Astrocyte of the spinal cord (primary cell): ENCODE measurements at places on chromosomes 11 and 22.

DNA sequence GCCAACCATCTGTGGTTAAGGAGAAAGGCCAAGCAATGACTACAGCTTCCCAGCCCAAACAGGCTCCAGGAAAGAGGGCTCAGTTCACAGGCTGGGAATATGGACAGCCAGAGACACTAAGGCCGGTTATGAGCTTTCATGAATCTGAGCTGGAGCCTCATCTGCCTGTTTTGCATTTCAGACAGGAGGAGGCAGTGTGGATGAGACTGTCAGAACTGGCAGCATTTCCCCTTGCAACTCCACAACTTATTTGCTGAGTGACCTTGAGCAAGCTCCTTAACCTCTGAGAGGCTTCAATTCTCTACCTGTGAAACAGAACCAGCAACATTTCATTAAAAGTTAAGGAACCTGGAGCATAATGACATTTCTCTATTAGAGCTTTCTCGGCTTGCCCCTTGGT lies 264.0 kb downstream of the ETS1 start:
- no peak for DNase-seq

GRCh38 chr11:117919781-117920221 lies 9.4 kb downstream of the TMPRSS13 start:
- DNase-seq = no peak

- DNase-seq = no peak
Measured at GRCh38 chr22:46951973-46952372, 189.5 kb downstream of the TBC1D22A start.

DNA sequence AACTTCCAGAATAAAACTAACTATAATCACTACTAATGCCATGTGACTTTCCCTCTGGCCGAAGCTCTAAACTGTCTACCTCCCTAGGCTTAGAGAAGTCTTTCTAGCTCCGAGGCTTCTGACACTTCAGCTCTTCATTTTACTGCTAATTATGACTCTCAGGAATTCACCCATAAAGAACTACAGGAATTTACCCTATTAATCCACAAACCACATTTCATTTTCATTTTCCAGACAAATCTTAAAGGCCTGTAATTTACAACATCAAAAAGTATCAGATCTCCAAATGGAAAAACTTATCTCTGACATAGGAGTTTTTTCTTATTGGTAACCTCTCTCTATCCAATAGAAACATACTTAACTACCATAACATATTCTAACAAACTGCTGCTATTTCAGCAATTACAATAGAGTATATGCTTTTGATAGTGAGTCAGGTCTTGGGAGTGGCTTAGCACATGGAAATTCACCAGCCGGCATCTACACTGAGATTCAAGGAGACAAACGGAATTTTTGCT lies 33.4 kb downstream of the MRTFA start:
- DNase-seq = peak; percentile 75

GRCh38 chr22:39520226-39521105 lies at the start of gene ATF4:
ATF4 (plus strand) TSS chr22:39520562; CDS start chr22:39521446, 884 bp downstream.
- no peak for DNase-seq

GRCh38 chr11:289398-289711 lies 429 bp downstream of the PGGHG start:
- DNase-seq = no peak

- peak; percentile 82 for DNase-seq
Measured at GRCh38 chr22:45903355-45904135, 73.4 kb downstream of the WNT7B start.

DNA sequence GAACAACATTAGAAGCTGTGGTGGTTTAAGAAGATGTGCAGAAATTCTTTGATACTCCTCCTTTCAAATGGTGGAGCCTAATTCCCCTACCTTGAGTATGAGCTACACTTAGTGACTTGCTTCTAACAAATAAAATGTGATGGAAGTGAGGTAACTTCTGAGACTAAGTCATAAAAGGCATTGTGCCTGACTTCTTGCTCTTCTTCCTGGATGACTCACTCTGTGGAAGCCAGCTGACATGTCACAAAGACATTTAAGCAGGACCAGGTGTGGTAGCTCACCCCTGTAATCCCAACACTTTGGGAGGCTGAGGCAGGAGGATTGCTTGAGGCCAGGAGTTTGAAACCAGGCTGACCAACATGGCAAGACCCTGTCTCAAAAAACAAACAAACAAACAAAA lies 3.9 kb upstream of the PLA2G3 start:
- no peak for DNase-seq

DNA sequence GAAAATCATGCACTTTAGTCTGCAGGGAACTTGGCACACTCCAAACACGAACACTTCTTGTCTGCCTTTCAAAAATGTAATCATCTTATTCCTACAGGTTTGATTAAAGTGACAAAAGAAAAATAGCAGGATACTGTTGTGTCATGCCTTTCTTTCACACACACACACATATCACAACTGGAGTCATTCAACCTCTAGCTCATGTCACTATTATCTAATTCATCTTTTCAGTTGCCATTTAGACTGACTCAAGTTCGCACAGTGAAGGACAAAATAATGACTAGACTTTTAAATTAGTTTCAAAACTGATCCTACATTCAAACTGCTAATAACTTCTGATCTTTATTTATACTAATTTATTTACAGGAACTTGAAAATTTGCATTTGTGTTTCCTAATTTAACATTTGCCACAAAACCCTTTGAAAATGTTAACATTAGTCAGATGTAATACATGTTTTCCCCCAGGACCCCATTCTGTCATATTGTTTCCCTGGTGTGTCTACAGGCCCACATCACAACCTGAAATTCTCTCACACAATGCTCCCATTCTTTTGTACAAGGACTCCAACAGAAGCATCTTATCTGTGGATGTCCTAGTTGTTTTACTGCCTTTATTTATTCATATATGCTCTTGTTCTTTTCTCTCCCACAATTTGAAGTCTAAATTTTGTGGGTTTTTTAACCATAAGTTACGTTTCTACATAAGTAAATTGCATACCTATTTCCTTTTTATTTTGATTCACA lies 171.1 kb downstream of the GRIA4 start:
- no peak for DNase-seq

DNA sequence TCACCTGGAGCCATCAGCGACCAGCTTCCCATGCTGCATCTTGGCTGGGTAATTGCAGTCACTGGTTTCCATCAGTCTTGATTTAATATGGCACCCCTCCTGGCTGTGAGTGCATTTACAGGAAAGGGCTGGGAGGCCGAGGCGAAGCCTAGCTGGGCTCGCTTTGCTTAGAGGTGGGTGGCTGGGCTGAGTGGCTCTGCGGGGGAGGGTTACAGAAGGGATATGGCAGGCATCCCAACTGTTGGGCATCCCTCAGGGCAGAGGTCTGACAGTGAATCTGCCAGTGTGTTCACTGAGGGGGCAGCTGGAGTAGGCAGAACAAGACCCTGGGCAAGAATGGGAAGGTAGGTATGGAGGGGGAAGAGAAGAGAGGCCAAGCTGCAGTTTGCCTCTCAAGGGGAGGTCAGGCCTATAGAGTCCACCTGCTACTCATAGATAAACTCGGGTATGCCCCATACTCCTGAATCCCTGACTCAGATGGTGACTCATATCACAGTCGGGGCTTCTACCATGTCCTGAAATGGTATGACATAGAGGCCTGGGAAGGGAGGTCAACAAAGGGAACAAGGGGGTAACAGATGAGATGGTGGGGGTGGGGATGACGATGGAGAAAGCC lies 77.5 kb upstream of the PHOX2A start:
- peak; percentile 40 for DNase-seq

DNA sequence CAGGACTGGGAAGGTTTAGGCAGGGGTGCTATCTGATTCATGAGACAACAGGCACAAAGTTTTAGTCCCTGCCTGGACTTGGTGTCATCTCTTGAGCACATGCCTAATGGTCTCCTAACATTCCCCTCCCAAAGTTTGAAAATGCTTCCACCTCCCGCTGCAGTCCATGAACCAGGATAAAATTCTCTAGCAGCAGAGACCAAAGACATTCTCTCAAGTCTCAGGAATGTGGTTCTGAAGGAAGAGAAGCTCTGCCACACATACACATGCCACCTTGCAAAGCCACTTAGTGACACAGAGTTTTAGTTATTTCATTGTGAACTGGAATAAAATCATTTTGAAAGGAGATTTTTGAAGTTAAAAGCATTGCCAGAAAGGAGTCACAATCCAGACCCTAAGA lies 15.5 kb downstream of the OR51B6 start:
- peak; percentile 12 for DNase-seq

DNA sequence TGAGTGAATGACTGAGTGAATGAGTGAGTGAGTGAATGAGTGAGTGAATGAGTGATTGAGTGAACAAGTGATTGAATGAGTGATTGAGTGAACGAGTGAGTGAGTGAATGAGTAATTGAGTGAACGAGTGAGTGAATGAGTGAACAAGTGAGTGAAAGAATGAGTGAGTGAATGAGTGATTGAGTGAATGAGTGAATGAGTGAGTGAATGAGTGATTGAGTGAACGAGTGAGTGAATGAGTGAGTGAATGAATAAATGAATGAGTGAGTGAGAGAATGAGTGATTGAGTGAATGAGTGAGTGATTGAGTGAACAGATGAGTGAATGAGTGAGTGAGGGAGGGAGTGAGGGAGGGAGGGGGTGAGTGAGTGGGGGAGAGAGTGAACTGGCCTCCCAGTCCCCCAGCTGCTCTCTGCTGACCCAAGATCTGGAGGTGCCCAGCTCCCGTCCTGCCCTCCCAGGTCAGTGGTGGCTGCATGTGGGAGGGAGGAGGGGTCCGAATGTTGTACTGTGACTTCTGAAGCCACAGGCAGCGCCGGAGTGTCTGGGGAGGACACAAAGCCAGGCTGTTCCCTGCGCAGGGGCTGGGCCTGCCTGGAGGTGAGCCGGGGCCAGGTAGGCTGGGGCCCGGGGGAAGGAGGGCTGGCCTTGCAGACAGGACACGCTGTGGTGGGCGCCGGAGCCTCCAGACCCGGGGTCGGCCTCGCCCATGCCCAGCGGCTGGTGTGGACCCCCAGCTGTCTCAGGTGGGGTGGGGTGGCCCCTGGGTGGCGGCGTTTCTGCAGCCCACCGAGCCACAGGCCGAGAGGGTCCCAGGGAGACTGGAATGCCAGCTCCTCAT lies 17.8 kb upstream of the PIM3 start:
- no peak for DNase-seq

- peak; percentile 71 for DNase-seq
Measured at GRCh38 chr11:121723246-121723741, 270.5 kb upstream of the SORL1-AS1 start.

GRCh38 chr11:110565357-110566336 lies 135.9 kb downstream of the FDX1 start:
- DNase-seq = peak; percentile 6
